ENCODE measurements at places on chromosomes 11 and 22.

- DNase-seq = no peak
Measured at GRCh38 chr11:121887569-121887968, 228.4 kb downstream of the BLID start.

DNA sequence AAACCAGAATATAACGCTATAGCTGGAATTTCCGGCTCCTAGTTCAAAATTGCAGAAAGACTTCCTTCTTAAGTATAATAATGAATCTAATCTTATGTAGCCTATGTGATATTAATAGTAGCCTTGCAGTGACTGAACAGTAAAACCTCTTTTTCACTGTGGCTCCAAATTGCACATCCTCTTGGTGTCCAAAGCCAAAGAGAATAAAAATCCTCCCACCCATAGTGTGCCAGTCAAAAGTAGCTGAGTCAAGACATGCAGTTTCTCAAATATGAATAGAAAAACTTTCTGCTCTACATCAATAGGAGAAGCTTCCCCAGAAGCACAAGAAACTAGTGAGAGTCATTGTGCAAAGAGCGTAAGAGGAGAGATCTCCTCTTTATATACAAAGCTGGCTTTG is 76.0 kb upstream of the PICALM start:
- no peak for DNase-seq

GRCh38 chr11:113119966-113120736 is 158.9 kb downstream of the NCAM1 start:
- DNase-seq = no peak

DNA sequence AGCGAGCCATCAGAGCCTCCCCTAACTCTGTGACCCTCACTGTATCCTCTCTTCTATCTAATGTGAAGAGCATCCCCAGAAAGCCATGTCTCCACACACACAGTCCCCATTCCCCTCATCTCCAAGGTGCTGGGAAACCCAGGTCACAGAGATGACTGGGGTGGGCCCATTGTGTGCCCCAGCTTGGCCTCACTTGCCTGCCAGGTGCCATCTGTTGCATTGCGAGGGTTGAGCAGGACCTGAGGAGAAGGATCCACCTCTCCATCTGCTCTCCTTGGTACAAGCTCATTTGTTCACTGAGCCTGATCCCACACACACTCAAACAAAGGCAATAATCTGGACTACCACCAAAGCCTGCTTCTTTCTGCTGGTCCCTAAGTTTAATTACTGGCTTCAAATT is 118.8 kb downstream of the SPATA19 start:
- no peak for DNase-seq

DNA sequence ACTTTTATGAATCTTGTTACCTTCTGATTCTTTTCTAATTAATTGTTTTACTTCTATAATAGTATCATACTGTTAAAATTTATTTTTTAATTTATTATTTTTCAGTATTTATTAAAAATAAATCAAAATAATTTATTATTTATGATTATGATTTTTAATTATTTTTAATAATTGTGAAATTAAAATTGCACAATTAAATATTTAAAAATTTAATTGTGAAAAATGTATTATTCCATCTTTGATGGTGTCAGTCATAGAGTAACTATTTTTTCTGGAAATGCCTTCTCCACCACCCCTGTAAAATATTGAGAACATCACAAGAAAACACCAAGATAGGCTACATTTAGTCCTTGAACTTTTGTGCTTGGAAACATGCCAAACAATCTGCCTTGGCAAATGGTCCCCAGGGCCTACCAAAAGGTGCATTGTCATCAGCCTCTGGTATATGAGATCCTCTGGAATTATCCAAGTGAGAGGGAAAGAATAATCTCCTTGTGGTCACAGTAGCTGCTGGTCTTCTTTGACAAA is at the start of gene OR8H2:
OR8H2 (plus strand) TSS at position 478 of the 528 bp plus-strand sequence. CDS start 1,356 bp downstream, outside the sequence.
- DNase-seq = no peak

DNA sequence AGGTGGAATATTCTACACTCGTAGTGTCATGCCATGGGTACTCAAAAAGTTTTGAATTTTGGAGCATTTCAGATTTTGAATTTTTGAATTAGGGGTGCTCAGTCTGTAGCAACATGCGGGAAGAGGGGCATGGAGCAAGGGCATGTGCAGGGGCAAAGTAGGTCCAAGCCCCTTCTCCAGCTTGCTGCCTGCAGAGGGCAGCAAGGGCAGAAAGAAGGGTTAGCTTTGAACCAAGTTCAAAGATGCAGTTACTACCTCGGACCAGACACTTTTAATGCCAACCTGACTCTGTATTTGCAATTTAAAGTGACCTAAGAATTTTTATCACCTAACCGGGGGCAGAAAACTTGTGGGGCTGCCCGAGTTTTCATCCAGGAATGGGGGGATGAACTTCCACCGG is 68.2 kb downstream of the CD82 start:
- no peak for DNase-seq

DNA sequence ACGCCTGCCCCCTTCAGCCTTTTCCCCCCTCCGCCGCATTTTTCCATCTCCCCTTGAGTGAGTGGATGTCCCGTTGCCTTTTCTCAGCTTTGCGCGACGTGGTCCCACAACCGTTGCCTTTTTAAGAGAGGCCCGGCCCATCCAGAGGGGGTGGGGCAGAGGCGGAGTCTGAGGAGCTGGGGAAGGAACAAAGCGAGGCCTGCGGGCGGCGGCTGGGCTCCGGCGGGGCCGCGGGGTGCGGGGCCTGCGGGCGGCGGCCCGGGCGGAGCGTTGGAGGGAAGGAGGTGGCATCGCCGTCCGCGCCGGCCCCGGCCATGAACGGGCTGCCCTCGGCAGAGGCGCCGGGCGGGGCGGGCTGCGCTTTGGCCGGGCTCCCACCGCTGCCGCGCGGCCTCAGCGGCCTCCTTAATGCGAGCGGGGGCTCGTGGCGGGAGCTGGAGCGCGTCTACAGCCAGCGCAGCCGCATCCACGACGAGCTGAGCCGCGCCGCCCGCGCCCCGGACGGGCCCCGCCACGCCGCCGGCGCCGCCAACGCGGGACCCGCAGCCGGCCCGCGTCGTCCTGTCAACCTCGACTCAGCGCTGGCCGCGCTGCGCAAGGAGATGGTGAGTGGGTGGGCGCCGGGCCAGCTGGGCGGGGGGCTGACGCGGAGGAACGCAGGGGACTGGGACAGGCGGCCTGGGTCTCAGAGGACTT is at the start of gene FAM89B:
FAM89B (plus strand) TSS at position 183 of the 696 bp plus-strand sequence; CDS start at position 315, 132 bp downstream.
- DNase-seq = peak; percentile 80

GRCh38 chr11:129249351-129249750 is 57.2 kb upstream of the ARHGAP32 start:
- no peak for DNase-seq

DNA sequence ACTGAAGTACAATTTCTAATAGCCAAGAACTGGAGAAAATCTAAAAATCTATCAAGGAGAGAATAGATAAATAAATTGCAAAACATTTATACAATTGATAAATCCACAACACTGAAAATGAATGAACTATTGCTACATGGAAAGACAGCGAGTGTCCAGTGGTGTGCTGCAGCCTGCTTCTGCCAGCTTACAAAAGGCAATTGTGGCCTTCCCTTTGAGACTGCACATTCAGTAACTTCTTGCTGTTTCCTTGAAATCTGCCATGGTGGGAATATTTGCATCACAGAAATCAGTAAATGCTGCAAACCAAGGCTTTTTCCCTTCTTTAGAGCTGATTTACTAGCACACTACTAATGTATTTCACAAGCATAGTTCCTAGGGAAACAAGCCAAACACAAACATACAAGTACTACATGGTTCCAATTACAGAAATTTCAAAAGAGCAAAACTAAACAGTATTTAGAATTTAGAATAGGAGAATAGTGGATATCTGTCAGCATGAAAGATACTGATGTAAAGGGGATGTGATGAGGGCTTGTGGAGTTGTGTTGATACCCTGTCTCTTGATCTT is 76.9 kb upstream of the TRIM77 start:
- DNase-seq = no peak

DNA sequence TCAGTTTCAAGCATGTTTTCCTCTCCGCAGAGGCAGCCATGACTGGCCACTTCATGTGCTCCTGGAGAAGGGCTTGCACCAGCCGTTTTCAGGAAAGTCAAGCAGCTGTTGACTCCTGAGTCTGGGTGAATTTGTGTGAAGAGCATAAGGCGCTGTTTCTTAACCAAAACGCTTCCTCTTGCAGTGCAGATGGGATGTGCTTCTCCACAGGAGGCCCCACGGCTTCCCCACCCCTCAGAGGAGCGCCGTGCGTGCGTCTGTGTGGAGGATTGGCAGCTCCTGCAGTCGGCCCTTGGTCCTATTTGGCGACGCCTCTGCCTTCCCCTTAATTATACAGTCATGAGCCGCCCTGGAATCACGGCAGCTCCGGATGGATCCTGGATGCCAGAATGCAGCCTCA is 54.1 kb upstream of the B3GAT1 start:
- DNase-seq = no peak

DNA sequence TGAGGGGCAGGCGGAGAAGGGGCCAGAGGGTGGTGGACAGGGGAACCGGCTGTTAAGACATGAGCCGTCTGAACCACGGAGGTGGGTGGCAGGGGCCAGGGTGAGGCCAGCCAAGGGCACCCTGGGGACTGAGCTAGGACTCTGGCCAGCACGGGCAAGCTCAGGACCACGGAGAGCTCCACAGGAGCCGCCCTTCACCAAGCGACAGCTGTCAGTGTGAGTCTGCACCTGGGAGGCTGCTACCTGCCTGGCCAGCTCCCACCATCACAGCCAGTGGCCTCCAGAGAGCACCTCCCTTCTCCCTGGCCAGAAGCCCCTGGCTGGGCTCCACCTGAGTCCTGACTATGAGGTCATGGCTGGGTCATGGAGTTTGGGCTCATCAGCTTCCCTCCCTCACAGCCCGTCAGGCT is 21.6 kb downstream of the MGAT3 start:
- DNase-seq = no peak

GRCh38 chr11:125401235-125401634 is 94.8 kb downstream of the FEZ1 start:
- no peak for DNase-seq

DNA sequence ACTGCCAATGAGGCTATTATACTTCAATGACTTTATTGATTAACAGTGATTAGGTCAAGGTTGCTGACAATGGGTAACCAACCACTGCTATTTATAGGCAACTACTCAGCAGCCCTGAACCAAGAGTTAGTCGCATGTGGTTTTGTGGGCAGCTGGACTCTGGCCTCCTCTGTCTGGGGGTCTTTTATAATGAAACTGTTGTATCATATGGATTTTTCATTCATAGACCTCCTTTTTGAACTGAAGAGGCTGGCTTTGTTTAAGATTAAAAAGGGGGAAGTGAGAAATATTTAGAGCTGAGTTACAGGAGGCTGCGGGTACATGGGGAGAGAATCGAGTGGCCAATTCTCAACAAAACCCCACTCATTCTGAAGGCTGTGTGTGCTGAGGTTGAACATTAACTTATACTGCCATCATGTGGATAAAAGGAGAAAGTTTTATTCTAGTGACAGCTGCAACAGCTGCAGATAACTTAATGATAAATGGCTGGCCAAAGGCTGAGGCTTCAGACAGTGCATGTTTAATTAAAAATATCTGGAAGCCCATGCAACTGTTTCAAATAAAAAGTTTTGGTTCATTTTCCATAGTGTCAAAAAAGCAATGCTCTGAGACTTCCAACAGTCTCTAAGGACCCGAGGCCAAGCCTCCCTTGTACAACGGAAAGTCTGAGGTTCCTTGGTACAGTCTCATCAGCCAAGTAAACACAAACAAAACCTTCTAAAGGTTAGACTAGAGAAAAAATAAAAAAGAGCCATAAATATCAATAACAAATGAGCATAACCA is 682.6 kb downstream of the KCNA4 start:
- DNase-seq = no peak

DNA sequence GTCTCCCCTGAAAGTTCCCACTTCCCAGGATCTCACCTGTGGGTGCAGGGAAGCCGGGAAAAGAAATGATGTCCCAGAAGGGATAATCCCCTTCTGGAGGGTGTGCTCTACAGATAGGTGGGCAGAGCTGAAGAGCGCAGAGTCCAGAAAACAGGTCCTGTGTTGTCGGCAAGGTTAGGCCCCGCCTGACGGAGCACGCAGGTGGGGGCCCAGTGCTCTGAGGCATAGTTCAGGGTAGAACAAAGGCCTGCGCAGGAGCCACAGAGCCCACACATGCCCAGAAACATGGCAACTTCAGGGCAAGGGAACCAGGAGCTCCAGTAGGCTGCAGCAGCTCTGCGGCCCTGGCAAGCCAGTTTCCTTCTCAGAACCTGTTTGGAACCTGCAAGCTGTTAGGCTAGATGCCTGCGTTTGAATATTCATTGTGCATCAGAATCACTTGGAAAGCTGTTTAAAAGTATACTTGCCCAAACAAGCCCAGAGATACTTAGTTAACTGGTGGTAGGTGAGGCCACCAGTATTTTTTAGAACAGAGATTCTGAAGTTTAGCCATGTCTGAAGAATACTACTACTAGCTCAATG is 386.6 kb downstream of the BUD13 start:
- DNase-seq = no peak

DNA sequence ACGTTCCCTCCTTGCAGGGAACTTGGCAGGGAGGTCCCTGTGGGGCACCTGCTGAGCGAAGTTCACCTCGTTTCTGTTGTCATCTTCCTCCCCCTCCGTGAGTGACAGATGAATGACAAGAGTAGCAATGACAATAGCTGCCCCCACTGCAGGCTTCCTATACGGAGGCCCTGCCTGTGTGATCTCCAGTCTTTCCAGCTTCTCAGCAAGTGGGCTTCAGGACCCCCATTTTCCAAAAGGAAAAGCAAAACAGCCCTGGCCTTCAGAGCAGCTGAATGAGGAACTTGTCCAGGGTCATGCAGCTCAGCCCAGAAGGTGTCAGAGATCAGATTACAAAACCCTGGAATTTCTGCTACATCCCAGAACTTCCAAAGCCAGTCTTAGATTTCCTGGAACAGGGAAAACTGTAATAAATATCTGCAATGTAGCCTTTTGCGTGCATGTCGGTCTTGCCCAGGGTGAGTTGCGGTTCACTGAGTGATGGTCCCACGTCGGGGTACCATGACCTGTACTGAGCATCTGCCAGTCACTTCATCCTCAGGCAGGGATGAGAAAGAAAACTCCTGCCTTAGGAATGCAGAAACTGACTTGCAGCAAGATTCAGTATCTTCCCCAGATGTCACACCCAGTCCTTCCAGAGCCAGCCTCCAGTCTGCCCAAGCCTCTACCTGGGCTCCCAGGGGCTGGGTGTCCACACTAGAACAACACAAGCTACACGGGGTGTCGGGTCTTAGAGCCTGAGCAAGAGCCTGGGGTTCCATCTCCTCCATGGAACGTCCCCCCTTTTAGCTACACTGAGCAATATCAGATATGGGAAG is 1457.0 kb downstream of the BRD1 start:
- no peak for DNase-seq

DNA sequence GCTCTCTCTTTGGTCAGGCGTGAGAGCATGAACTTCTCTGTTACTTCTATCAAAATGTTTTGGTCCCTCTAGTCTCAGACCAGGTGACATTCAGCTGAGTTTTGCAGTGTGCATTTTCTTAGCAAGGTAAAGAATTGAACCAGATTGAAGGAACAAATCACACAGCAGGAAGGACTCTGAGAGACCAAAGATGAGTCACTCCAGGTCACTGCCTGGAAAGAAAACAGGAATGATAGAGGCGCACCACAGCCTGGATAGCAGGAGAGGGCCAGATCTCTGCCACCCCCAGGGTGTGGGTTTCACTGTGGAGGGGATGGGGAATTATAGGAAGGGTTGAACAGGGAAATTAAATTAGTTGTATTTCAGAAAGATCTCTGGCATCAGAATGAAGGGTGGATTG is 788.3 kb downstream of the NTM start:
- DNase-seq = no peak

GRCh38 chr11:112344040-112344413 is 83.4 kb upstream of the PLET1 start:
- DNase-seq = no peak

All from stimulated activated CD4-positive, alpha-beta T cell treated with anti-CD3 and anti-CD28 coated beads, Interleukin-15, amount 100 ng/mL, for 1 hour (primary cell).